Stimulated activated CD4-positive, alpha-beta T cell treated with anti-CD3 and anti-CD28 coated beads, Interleukin-15, amount 100 ng/mL, for 1 hour (primary cell): ENCODE measurements at places on chromosomes 5 and 9.

DNA sequence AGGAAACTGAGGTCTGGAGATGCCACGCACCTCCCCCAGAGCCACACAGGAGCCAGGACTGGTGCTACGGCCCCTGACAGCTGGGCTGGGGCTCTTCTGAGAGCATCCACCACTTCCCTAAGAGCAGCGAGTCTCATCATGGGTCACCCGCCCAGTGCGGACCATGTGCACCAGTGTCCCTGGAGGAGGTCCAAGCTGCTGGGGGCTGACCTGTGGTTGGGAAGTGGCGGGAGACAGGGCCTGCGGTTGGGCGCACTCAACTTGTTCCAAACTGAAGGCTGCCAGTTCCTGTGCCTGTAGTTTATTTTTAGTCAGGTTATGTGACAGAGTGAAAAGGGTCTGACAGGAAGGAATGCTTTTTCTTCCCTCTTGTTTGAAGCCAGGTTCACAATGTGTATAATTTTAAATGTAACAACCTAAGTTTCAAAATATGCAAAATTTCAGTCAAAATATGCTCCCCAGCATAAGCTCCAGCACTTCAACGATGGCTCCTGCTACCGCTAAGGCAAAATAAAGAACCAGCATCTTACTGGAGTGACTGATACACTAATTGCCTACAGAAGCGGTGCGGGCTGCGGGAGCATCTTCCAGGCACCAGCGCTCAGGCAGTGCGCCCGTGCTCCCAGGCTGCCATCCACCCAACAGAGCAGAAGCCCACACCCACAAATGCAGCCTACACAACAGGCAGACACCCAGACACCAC lies 14.8 kb downstream of the BARHL1 start:
- DNase-seq = no peak

DNA sequence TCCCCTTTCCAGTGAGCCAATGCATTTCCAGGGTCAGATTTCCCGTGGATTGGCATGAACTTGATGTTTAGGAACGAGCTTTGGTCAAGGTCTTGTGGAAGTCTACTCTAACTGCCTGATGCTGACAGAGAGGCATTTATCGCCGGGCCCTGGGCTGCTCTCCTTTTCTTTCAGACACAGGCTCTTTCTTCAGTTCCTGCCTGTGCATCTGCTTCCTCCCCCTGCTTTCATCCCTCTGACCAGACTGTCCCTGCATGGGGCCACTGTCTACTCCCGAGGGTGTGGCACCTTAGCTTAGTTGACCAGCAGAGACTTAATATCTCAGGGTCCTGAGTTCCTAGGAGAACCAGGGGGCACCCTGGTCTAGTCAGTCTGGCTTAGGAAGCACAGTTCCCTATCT lies 41.2 kb downstream of the RALGPS1 start:
- DNase-seq = no peak

DNA sequence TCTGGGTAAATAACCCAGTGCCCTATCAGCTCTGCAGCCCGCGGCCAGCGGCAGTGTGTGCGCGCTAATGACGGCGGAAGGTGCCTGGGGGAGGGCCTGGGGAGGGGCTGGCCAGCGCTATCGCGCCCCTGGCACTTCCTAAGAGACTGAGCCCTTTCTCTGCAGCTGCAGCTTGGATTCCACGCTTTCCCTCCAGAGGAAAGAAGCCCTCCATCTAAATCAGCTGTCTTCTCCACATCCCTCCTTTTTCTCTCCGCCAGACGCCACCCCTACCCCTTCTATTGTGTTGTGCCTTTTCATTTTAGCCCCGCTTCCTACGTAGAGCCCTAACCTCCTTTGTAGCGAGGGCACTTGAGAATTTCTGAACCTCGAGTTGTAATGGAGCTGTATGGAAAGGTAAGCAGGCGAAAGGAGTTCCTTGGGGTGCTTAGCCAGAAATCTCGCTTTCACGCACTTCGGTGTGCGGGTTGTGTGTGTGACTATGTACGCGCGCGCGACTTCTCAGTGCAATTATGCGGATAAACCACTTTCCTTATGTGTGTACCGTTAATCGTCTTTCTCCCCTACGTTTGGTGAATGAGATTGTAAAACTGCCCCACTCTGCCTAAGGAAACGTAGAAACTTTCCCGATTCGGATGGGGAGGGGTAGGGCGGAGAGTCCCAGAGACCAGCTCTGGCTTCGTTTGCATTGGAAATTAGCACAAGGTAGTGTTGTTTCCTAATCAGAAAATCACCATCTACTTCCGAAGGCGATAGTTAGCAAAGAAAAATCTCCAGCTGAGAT lies 664 bp upstream of the RAB3C start:
- no peak for DNase-seq

DNA sequence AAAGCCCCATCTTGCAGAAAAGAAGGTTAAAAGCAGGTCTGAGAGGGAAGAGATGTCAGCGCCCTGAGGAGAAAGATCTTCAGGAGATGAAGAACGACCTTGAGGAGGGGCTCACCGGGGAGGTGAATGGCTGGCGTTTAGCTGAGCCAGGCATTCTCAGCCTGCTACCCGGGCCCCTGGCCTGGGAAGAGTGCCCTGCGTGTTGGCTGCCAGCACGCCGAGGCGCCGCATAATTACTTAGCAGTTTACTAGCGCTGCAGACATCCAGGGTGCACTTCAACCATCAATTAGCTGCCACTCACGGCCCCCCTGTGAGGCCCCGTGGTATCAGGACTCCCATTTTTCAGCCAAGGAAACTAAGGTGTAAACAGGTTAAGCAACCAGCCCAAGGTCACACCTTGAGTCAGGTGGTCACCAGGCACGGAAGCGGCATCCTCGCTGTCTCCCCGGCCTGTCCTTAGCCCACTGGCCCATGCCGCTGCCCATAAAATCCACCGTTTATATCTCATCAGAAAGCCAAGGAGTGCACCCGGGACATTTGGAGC lies 551.9 kb downstream of the BNC2 start:
- DNase-seq = no peak

- no peak for DNase-seq
Measured at GRCh38 chr9:120820095-120820494, 22.6 kb downstream of the PSMD5 start.

- DNase-seq = no peak
Measured at GRCh38 chr5:115962565-115963402, 509 bp downstream of the LVRN start.

- DNase-seq = no peak
Measured at GRCh38 chr5:33468775-33469435, 28.1 kb downstream of the TARS1 start.

DNA sequence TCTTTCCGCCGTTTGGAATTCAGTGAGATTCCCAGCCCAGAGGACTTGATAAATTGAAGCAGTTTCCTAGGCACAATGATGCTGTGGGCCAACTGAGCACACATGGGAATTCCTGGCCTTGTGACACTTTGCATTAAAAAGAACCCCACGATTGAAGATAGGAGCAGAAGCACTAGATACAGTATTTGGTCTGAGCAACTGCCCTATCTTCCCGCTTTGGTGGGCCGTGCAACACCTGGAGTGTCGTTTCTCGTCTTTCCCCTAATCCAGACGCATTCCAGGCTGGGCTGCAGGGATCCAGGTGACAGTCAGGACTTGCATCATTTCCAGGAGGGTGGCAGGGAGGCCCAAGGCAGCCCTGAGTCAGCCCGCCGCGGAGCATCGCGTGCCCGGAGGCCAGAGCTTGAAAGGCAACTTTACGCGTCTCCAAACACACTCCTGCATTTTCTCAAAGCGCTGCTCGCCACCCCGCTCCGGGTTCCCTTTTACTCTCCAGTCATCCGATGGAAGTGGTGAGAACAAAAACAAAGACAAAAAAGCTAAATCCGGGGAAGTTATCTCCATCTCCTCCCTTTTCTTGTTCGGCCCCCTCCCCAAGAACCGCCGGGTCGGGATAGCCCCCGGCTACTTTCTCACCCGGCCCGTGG lies 753 bp upstream of the STC2 start:
- no peak for DNase-seq

- no peak for DNase-seq
Measured at GRCh38 chr5:42751044-42751443, 5.6 kb upstream of the CCDC152 start.

- DNase-seq = no peak
Measured at GRCh38 chr5:150549735-150550134, 41.8 kb downstream of the NDST1 start.

GRCh38 chr5:439636-440035 lies 3.3 kb upstream of the EXOC3 start:
- no peak for DNase-seq

DNA sequence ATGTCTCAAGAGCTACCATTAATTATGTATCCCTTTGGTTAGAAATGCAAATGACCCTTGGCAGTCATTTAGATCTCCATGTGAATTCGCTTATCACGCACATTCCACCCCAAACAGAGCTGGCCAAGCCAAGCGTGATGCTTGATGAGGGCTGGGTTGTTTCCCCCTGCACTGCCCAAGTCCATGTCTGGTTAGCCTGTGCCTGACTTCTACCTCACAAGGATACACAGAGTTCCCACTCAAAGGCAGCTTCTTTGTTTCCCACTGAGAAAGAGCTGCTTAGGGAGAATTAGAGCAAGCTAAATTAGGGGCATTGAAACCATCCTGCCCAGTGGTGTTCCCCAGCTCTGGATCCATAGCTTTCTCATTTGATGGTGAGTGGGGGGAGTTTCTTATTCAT lies 87.2 kb downstream of the FSTL4 start:
- DNase-seq = no peak

GRCh38 chr9:130243015-130243881 lies 22.3 kb upstream of the HMCN2 start:
- DNase-seq = peak; percentile 76

DNA sequence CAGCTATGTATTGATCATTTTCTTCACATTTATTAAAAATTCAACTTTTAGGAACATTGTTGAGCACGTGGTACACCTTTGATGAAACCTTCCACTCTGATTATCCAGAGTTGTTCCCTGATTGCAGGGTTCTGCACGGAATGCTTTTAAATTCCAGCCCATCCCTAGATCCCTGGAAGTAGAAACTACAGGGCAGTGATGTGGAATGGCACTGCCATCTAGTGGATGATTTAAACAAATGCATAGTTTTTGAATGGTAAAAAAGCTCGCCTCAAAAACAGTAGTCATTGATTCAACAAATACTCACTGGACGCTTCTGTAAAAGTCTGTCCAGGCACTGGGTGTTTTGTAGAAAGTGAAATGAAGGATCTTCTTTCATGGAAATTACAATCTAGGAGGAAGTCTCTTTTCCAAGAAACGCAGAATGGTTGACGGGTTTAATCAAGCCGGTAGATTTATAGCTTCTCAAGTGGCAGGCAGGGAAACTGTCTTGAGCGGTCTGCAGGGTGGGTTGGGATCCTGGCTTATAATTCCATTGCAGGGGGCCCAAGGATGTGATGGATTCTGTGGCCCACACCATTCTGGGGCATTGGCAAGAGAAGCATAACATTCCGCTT lies 118.4 kb downstream of the ARHGAP26 start:
- DNase-seq = no peak

DNA sequence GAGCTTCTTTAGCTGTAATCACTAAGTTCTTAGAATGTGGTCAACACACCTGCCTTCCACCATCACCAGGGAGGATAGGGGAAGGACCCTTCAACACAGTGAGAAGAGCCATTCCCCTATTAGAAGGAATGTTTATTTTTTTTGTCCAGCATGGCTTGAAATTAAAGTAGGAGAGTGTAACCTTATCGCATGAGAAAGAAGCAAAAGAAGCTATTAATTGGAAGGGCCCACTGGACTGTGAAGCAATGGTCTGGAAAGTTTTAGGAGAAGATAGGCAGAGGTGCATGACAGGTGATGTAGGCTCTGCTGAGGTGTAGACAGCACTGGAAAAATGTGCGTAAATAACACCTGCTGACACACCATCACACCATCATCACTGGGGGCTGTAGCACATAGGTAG lies 1526.0 kb downstream of the MAT2B start:
- no peak for DNase-seq

GRCh38 chr9:95438561-95439357 lies 78.0 kb downstream of the PTCH1 start:
- DNase-seq = no peak

- no peak for DNase-seq
Measured at GRCh38 chr5:142918959-142919635, 148.9 kb downstream of the ARHGAP26 start.

- DNase-seq = no peak
Measured at GRCh38 chr5:98492258-98492657, 281.2 kb upstream of the RGMB start.

DNA sequence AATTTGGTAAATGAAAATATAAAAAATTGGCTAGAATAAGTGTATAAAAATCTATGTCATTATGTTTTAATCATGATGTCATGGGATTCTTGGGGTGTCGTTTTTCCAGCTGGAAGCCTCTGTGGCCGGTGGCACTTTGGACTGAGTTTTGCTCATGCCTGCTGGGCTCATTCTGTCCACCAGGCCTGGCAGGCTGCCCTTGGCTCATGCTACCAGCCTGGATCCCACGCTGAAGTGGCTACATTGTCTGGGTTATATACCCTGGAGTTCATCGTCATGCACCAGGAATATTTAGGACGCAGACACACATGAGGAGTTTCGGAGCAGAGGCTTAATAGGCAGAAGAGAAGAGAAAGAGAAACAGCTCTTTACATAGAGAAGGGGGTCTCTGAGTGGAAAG lies 1913.7 kb upstream of the WWC1 start:
- DNase-seq = no peak

DNA sequence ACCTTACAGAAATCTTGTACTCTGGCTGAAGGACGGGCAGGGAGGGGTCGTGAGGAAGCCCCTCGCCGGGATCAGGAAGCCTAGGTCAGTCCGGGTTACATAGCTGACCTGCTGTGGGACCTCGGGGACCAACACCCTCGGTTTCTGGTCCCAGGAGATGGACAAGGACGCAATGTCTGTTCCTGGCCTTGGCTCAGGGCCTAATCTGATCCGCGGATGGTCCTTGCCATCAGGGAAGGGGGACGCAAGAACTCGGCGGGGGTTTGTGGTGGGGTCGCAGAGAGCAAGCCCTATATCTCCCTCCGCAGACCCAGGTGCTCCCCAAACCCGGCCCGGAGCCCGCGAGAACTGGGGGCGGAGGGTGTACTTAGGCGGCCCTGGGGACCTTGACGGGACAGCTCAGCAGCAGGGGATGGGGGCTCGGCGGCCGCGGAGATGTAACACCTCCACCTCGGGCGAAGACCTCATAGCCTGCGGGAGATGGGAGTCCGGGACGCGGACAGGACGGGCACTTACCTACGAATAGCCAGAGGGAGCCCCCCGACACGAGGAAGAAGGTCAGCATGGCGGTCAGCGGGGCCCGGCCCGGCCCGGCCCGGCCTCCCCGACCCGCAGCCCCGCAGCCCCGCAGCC lies 353 bp downstream of the ACSL6 start:
- no peak for DNase-seq
